Ovary (tissue), 10 donors: ENCODE measurements at places on chromosomes 11 and 22. TPM values are rescaled to one million over a fixed set of nuclear protein-coding genes. Genes with fewer than 3 reads are reported as not detected.

DNA sequence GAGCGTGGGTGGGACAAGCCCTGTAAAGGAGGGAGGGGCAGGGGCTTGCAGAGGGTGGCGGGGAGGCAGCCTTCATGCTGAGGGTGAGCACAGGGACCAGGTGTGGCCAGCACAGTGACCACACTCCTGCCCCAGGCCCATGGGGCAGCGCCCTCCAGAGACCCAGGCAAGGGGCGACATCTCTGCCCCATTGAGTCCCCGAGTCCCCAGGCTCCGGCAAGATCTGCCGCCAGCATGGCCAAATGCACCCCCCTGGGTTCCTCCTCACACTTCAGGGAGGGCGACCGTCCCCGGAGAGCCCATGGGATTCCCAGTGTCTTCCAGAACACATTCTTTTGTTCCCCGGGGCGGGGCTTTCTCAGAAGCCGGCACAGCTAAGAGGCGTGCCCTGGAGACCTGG, 362.5 kb downstream of the TBC1D22A start:
- no peak for DNase-seq

GRCh38 chr11:13160346-13160745, 117.2 kb upstream of the BMAL1 start:
- no peak for DNase-seq

DNA sequence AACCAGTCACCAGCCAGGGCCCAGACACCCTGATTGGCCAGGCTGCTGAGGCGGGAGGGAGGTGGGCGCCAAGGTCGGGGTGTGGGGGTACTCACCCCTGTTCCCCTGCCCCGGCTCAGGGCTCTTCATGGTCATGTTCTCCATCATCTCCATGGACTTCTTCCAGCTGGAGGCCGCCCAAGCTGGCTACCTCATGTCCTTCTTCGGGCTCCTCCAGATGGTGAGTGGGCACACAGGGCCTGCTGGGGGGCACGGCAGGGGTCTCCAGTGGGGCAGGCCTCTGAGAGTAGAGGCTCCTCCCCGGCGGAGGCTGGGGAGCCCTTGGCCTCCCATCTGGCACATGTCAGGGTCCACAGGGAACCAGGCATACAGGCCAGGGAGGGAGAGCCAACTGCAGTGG, 10.0 kb downstream of the PHLDA2 start:
- no peak for DNase-seq

DNA sequence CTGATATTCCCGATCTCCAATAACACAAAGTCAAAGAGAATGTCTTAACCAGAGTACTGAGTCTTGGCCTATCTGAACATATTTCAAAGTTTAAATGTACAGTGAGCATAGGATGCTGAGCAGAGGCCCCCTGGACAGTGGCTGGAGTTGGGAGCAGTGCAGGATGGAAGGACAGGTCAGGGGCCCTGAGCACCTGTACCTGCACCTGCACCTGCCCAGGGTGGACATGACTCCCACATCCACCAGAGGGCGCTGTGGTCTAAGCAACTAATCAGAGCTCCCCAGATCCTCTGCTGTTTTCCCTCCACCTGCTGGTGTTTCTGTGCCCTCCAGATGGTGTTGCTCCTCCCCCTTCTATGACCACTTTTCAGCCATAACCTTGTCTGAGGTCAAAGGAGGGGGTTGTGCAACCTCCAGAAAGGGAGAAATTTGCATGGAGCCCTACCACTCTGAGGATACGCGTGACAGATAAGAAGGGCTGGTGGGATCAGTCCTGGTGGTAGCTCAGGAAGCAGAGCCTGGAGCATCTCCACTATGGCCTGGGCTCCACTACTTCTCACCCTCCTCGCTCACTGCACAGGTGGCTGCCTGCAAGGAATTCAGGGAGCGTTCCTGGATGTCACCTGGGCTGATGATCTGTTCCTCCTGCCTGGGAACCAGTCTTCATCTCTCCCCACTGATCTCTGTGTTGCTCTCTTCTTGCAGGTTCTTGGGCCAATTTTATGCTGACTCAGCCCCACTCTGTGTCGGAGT, 49.1 kb upstream of the VPREB1 start:
- peak; percentile 55 for DNase-seq

The POLR3H gene
- 15.7 TPM for polyA plus RNA-seq

The KLHL22 gene
- 26.9 TPM for polyA plus RNA-seq

DNA sequence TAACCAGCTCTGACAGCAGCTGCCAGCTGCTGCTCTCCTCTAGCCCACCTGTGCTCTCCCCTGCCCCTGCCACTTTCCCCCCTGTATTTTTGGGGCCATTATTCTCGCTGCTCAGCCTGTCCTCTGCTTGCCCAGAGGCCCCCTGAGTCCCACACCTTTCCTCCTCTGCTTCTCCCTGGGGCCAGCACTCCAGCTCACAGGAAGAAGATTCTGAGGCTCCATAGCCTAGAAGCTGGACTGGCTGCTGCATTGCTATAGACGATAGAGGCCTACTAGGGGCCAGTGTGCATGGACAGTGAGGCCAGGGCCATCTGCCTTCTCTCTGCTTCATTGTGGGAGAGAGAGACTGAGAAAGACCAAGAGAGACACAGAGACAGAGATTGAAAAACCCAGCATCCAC, 679 bp downstream of the OMP start:
- DNase-seq, result no peak

GRCh38 chr22:27107824-27108223, 450.4 kb downstream of the MIAT start:
- peak; percentile 81 for DNase-seq

DNA sequence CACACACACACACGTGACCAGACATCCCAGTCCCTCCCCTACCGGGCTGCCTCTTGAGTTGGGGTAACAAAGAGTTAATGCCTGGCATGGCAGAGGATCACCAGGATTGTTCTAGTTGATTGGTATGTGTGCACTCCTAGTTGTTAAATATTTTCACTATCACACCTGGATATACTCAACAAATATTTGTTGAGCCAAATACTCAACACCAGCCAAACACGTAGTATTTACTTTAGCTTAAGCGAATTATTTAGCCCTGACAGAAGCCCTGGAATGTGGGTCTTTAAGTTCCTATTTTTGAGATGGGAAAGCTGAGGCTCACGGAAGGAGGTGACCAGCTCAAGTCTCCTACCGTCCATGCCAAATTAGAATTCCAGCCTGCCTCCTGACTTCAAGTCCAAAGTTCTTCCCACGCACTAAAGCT, 10.5 kb downstream of the CD3E start:
- no peak for DNase-seq

The OR4P4 gene
- not detected for polyA plus RNA-seq

The CSNK2A3 gene
- polyA plus RNA-seq, result 0.22 TPM

GRCh38 chr11:128965485-128965884, 22.8 kb upstream of the TP53AIP1 start:
- DNase-seq, result no peak

GRCh38 chr11:129911298-129911697, 15.9 kb upstream of the NFRKB start:
- no peak for DNase-seq

The ANGPTL5 gene
- polyA plus RNA-seq, result 5.0 TPM

The MMP13 gene
- not detected for polyA plus RNA-seq

The LUZP2 gene
- polyA plus RNA-seq, result 0.04 TPM

- DNase-seq, result no peak
Measured at GRCh38 chr11:57787920-57788702, 26.5 kb downstream of the CTNND1 start.

DNA sequence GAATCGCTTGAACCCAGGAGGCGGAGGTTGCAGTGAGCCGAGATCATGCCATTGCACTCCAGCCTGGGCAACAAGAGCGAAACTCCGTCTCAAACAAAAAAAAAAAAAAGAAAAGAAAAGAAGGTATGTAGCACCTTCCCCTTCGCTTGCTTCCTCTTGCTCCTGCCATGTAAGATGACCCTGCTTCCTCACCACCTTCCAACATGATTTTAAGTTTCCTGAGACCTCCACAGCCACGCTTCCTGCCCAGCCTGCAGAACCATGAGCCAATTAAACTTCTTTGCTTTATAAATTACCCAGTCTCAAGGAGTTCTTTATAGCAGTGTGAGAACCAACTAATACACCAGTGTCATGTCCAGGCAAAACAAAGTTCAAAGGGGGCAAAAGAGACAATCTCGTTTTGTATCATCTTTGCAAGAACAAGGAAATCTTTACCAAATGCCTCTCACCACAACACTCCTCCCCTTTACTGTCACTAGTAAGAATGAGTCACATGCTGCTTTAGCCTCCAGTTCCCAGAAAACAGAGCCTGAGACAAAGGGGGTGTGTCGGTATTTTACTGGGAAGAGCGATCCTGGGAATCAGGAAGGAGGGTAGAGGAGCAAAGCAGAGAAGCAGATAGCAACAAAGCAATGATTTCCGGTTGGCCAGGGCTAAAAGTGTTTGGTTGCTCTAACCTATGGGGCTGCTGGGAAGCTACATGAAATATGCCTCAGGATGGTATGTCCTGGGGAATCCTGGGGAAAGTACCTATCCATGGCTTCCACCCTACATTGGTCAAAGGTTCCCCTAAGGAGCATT, 10.5 kb upstream of the MCHR1 start:
- no peak for DNase-seq

DNA sequence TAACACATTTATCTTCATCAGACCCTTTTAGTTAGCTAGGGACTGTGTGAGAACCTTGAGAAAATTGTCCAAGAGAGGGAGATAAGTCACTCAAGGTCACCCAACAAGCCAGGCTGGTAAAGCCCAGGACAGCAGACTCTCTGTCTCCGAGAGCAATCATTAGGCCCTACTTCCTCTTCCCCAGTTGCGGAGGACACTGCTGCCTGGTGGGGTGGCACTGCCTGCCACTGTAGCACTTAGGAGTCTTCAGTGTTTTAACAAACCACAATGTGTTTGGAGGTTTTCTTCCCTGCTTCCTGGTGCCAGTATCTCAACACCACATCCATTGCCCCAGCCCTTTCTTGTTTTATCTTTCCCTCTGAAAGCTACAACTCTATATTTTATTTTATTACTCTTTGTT, 132.1 kb upstream of the LDLRAD3 start:
- DNase-seq, result no peak

DNA sequence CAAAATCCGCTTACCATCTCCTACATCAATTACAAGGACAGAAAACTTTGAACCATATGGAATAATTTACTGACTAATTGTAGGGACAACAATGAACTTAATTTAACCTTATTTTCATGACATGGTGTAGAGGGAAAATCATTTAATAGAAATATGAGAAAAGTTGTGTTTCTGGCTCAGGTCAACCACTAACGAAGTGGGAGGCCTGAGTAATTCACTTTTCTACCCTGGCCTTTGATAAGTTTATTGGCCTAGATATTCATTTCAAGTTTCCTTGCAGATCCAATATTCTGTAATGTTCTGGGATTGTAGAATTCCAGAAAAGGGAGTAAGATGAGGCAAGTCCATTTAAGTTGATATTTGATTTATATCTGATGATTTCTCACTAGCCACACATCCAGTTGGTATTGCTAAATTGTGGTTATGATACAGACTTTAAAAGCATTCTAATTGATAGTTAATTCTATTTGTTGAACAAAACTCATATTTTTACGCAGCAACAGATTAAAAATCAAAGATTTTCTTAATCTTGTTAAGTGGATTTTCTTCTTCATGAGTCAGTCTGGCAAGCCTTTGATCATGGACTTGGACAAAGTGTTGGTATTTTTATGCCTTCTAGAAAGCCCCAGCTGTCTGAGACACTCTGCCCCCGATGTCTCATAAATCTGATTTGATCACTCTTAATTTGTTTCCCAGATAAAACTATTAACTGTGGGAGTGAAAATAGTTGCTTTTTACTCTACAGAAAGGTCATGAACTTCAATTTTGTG, 336.5 kb downstream of the TMEM135 start:
- DNase-seq, result no peak

DNA sequence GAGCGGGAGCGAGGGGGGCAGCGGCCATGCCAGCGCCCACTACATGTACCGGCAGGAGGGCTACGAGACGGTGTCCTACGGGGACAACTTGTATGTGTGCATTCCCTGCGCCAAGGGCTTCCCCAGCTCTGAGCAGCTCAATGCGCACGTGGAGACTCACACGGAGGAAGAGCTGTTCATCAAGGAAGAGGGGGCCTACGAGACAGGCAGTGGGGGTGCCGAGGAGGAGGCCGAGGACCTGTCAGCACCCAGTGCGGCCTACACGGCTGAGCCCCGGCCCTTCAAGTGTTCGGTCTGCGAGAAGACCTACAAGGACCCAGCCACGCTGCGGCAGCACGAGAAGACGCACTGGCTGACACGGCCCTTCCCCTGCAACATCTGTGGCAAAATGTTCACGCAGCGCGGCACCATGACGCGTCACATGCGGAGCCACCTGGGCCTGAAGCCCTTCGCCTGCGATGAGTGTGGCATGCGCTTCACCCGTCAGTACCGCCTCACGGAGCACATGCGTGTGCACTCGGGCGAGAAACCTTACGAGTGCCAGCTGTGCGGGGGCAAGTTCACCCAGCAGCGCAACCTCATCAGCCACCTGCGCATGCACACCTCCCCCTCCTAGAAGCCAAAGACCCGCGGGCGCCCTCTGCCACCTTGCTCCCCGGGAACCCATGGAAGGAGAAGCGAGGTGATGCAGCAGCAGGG, 20.9 kb upstream of the TMEM191C start:
- peak; percentile 33 for DNase-seq

The SEC14L6 gene
- 1.7 TPM for polyA plus RNA-seq

GRCh38 chr11:71489311-71490043, 36.5 kb downstream of the NADSYN1 start:
- DNase-seq, result no peak

The GP1BB gene
- polyA plus RNA-seq, result 3.7 TPM

DNA sequence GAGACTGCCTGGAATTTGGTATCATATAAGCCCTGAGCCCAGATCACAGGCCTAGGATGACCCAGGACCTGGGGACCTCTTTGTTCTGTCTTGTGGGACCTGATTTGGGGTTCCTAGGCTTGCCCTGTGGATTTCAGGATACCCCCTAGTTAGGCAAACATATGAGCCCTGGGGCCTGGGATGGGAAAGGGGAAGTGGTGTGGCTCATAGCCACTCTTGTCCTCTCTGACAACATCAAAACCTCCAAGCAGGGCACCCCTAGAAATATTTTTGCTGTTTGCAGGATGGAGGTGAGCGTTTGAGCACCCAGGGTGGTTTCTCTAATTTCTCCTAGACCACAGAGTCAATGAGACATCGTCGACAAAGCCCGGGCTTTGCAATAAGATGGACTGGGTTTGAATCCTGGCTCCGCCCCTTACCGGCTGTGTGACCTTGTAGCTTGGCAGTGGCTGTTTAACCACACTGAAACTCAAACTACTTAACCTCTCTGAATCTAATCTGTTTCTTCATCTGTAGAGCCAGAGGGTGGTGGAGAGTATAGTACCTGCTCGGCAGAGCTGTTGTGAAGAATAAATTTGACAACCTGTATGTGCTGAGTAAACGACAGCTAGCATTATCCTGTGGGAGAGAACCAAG, 5.3 kb upstream of the LRRC10B start:
- no peak for DNase-seq

The SCGB1A1 gene
- polyA plus RNA-seq, result not detected
